ENCODE measurements at places on chromosomes 3 and 15.

DNA sequence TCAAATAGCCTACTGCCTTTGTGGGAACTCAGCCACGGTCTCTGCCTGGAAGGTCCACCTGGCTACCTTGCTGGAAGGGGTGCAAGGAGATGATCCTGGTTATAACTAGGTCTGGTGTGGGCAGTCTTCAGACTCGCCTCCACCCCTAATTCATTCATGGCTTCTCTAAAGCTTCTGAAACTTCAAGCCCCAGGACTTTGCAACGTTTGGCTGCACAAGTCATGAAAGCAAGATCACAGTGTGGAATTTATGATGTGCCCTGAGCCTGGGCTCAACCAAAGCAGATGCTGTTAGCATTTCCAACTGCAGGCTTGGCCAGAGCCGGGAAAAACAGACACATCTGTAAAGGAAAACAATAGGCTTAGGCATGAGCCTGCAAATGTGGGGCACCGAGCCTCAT is 200.4 kb upstream of the WNT5A start:
- DNase-seq, result no peak

DNA sequence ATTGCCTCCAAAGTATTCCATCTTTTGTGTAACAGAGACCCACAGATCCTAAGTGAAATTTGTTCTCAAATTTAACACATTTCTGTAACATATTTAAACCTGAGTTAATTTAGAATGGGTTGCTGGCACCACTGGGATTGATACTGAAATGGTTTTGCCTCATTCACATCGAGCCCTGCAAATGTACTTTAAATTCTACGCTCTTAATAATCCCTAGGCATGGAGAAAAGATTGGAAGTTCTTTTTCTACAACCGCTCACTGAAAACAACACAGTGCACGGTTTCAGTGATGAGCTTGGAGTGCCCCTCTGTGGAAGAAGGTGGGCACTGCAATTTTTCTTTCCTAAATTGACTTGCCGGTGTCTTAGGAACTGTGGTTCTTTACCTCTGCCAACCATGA is 109.9 kb upstream of the ATP11B start:
- peak; percentile 73 for DNase-seq

GRCh38 chr3:30225021-30225420 is 381.4 kb upstream of the TGFBR2 start:
- DNase-seq, result no peak

GRCh38 chr3:105746231-105746996 is 122.4 kb downstream of the CBLB start:
- DNase-seq, result no peak

DNA sequence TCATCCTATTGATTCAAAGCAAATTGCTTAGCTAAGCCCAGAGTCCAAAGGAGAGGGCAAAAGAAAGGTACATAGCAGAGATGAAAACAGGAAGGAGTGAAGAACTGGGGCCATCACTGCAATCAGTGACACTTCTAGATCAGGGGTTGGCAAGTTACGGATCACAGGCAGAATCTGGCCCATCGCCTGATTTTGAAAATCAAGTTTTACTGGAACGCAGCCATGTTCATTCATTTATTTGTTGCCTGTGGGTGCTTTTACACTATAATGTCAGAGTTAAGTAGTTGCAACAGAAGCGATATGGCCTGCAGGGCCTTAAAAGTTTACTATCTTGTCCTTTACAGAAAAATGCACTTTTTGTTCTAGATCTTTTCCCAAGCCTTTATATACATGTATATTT is 271.7 kb upstream of the TOPAZ1 start:
- no peak for DNase-seq

DNA sequence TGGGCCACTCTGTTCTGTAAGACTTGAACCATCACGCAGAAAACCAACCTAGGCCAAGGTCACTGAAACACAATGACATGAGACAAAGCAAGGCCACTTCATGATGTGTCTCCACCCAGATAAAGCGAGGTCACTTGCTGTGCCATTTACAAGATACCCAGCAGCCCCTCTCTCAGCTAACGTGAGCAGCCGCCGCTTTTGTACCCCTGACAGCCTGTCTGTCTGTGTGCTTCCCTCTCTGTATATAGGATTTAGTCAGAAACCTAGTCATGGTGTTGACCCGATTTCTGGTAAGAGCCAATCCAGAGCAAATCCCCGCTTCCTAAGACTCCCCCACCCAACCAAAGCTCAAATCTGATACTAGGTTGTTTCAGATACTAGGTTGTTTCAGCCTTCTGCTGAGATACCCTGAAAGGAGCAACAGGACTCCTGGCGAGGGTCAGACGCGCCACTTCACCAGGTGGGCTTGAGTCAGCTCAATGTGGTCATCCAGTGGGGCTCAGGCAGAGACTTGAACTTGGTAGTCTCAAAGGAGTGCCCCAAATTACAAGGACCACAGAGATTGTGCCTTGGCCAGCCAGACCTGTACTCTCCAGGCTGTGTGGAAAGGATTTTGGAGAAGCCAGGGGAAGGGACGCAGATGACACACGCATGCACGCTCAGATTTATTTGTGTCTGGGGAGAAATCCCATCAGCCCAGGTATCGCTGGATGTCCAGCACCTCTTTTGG is 3.1 kb upstream of the ZXDC start:
- DNase-seq, result no peak

DNA sequence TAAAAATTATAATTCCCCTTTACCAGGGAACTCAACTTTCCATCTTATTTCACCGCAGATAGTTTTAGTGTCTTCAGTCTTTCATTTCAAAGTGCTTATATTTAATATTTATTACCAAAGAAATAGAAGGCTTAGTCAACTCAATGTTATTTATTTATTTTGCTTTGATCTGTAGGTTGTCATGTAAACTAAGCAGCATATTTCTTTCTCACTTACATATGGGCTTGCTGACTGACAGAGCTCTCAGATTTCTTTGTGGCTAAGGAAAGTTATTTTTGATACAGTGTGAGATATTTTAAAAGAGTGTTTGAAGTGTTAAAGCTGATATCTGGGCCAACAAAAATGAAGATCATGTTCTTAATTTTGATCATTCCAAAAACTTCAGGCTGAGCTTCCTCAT is 331.4 kb downstream of the ROBO1 start:
- DNase-seq, result no peak

Data from RWPE1 (cell line).